ENCODE measurements at places on chromosomes 11 and 22.

GRCh38 chr11:65246506-65246905 lies 15.3 kb upstream of the POLA2 start:
- no peak for DNase-seq

DNA sequence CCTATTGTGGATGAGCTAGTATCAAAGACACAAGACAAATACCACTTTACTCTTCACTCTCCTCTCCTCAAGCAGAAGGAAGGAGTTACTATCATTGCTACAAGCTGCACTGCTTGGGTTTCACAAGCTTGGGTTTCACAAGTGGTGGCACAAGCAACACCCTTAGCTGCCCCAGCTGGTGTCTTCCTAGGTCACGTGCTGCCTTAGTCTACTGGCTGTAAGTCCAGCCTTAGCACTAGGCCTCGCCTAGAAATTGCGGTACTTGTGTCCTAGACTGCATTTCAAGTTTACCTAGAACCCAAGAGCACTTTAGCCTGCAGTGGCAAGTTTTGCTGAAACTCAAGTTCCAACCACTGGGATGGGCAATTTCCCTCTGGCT lies 86.6 kb downstream of the EHF start:
- no peak for DNase-seq

DNA sequence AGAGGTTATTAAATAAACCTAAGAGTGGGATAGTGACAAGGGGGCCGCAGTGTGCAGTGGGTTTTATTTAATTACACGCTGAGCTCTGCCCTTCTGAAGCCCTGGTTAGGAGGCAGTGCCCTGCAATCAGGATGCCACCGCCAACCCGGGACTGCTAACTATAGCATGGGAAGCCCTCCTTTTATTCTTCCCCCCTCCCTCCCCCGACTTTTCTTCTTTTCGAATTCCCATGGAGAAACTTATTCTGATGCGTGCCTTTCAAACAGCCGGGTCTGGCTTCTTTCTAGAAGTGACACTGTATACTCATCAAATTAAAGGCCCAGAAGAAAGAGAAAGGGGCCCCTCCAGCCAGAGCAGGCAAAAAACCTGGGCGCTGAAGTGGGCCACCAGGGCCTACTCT lies 91.3 kb upstream of the ANO1 start:
- no peak for DNase-seq

GRCh38 chr11:82546661-82547557 lies 186.8 kb downstream of the FAM181B start:
- no peak for DNase-seq

DNA sequence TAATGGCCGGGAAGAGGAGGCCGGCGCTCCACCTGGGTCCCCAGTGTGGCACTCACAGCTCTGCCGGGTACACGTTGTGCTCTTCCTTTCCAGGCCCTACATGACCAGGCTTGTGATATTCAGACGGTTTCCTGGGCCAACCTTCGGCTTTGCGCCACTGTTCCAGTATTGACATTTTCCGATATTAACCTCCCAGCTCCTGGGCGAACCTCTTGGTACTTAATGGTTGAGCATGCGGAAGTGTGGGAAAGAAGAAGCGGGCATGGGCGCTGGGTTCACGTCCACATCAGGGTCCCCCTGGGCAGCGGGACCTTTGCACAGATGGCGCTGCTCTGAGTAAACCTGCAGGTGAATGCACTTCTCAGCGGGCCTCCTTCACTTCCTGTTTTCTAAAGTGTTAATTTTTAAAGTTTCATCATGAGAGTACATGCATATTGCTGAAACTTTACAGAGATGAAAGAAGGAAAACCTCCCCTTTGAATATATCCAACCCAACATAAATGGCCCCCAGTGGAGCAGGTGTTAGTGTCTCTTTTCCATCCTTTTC lies 286.7 kb downstream of the TBC1D22A start:
- no peak for DNase-seq

- DNase-seq = no peak
These were observed 83.3 kb downstream of the TRMU start for GRCh38 chr22:46418827-46419226.

- no peak for DNase-seq
These were observed 19.4 kb downstream of the APLP2 start for GRCh38 chr11:130088919-130089673.

DNA sequence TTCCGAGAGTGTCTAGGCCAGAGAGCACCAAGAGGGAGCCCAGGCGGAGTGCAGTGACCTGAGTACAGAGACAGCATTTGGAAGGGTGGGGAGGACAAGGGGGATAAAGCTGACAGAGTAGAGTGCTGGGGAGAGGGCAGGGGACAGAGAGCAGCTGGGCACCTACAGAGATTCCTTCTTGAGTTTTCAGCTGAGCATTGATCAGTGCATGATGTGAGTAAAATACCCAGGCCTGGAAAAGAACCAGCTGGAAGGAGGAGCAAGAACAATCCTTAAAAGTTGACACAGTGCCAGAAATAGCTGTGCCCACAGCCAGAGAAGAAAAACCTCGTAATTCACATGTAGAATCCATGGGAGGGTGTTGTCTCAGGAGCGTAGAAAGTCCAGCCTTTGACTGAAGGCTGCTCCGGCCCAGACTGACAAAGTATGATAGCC lies 33.9 kb upstream of the PANX2 start:
- no peak for DNase-seq

GRCh38 chr11:72120930-72121329 lies 8.4 kb upstream of the ANAPC15 start:
- DNase-seq = no peak

DNA sequence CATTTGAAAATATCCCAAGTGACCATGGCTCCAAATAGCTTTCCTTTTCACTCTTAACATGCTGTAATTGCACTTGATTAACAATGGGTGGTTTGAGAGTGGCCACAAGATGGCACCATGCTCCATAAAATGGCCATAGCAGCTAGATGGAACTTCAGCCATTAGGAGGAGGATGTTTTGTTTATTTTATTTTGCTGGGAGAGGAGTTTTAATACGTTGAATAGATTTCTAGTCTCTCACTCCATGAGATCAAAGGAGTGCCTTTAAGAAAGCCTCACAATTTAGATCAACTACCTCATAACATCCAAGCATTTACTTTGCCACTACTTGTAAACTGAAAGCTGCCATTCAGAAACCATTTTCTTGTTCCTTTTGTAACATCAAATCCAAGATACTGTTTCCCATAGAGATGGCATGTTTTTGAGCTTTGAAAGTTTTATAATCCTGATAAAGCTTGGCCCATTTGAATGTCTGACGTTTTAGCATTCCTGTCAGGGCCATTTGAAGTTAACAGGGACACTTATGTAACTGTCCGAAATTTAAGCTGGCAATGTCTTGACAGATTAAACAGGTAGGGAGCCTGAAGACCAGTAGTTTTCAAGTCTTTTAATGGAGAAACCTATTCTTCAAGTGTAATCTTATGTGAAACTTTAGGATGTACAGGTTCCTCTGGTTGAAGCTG lies 4.7 kb downstream of the FEN1 start:
- DNase-seq = no peak

DNA sequence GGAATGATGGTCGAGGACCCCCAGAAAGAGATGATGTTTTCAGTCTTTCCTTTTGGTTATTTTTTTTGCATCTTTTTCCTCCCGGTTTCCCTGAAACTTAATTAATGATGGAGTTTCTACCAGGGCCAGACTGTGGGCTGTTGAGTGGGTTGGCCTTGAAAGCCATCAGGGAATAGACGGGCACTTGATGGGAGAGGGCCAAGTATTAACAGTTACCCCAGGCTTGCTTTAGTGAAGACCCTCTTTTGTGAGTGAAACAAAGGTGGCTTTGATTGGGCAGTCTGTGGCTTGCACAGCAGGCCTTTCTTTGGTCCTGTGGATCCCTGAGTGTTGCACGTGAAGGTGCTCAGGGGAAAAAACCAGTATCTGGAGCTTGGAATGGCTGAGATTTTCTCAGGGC lies 56.9 kb downstream of the AMOTL1 start:
- no peak for DNase-seq

GRCh38 chr11:114154271-114155047 lies 94.9 kb downstream of the ZBTB16 start:
- no peak for DNase-seq

- DNase-seq = no peak
These were observed 146.8 kb upstream of the TTC12 start for GRCh38 chr11:113167599-113167998.

DNA sequence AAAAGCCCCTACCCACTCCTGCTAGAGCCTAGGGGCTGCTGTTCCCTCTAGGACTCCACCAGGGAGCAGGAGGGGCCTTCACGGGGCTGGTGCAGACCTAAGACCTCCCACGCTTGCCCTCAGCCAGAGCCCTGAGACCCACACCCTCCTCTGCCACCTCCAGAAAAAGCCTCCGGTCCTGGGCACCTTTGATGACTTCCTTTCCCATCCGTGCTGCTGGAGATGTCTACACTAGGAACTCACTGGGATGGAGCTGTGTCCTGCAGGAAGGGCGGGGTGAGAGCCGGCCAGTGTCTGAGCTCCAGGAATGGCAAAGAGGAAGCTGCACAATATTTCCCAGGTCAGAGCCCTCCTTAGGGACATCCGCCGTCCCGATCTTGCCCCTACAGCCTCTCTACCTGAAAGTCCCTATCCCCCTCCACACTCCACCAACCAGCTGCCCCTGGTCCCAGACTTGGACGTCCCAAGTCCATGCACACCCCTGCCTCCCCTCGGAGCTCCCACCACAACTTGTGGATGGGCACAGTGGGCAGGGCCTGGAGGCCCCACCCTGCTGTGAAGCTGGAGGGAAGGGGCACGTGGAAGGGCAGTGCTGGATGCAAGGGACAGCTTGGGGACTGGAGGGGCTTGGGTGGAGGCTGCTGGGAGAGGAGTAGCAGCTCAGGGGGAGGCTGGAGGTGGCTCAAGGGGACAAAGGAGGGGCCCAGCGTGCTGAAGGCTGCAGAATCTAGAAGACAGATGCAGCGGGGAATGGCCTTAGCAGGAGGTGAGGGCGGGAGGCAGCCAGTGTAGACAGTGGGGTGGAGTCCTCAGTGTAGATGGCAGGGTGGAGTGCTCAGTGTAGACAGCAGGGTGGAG lies 13.5 kb upstream of the LRP5 start:
- no peak for DNase-seq

DNA sequence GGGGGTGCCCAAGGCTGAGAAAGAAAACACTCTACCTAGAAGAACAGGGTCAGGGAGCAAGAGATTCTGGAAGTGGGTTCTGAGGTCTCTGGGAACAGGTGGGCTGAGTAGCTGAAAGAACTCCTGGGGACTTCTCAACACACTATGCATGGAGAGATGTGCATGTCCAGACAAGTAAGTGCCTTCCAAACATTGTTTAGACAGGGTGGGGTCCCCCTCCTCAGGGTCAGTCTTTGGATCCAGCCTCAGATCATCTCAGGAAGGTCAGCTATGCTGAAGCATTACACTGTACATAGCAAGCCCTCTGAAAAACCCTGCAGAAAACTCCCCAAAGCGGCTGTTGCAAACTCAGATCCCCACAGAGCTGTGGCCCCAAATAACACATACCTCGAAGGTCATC lies 53.9 kb upstream of the SCUBE2 start:
- DNase-seq = no peak

GRCh38 chr11:96357794-96358193 lies 14.8 kb upstream of the MAML2 start:
- DNase-seq = no peak

GRCh38 chr22:44889255-44889878 lies 120.4 kb downstream of the PHF21B start:
- no peak for DNase-seq

DNA sequence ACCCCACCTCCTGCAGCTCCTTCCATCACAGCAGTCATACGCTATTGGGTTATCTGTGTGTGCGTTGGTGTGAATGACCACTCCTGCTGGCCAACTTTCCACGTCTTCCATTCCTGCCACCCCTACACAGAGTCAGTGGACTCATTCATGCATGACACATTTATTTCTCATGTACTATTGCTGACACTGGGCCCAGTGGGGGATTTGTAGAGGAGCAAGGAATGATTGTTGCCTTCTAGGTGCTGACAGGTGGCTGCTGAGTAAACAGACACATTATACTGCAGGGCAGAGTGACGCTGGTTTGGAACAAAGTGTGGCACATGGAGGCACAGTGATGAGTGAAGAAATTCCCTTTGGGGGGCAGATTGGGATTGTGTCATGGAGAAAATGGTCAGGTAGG lies 113.9 kb downstream of the CCDC81 start:
- DNase-seq = no peak

DNA sequence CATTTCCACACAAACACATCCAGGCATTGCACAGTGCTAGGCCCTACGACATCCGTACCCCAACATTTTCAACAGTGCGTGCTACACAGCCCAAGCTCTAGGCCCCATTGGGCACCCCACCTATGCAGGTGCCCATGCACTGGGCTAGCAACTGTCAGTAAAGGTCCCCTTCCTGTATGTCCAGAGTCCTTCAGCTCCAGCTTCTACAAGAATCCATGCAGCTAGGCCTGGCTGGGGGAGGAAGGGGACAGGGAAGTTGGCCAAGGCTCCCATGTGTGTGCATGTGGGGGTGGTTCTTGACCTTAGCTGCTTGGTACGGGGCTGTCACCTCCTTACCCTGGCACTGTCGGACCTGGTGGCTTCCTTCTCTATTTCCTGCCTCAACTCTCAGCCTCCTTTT lies 1.3 kb downstream of the B3GAT1 start:
- DNase-seq = no peak

GRCh38 chr11:129985823-129986222 lies 16.8 kb downstream of the PRDM10 start:
- no peak for DNase-seq

DNA sequence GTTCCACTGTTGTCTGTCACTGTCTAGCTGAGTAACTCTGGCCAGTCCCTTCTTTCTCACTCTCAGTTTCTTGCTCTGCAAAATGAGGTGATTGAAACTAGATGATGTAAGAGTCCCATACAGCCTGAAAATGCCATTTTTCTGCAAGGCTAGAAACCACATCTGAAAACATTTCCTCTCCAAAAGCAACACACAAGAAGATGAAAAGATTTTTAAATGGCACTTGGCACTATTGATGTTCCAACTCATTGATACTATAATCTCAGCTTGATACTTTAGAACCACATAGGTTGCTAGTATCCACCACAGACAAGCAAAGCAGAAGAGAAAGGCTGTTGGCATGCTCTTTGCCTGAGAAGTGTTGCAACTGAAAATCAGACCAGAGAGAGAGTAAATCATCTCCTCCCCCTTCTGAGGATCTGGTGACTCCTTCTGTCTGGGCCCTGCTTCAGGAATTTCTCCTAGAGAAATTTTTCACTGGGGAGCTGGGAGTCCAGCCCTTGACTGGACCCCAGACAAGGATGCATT lies 1217.9 kb downstream of the LRRC4C start:
- no peak for DNase-seq

DNA sequence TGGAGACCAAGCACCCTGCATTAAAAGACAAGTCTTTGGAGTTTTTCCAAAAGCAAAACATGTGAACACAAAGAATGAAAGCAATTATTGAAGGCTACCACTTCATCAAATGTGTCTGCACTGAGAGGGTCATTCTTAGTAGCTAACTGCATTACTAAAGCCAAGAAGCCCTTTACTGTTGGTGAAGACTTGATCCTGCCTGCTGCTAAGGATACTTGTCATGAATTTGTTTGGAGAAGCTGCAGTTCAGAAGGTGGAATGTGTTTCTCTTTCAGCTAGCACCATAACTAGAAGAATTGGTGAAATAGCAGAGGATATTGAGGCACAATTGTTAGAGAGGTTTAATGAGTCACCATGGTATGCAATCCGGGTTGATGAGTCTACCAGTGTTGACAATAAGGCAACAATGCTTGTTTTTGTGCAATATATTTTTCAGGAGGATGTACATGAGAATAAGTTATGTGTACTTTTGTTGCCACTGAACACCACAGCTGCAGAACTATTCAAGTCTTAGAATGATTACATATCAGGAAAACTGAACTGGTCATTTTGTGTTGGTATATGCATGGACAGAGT lies 457.3 kb upstream of the ISX start:
- DNase-seq = no peak
